ENCODE measurements at places on chromosomes 1 and 21.

GRCh38 chr1:22508991-22509390 is 54.3 kb upstream of the EPHA8 start:
- DNase-seq, result no peak

DNA sequence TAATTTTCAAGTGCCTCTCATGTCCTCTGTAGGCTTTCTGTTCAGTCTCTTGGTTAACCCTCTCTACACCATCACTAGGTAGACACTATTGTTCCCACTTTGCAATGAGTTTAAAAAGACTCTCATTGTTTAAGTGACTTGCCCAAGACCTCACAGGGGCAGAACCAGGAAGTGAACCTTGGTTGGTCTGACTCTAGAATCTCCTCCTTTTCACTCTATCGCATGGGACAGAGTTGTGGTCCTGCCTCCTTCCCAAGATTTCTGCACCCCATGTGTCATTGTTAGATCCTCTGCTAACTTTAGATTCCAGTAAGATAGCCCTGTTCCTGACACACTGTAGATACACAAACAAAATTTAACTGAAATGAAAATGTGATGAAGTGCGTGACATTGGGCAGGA is 481.7 kb upstream of the USP24 start:
- DNase-seq, result no peak

GRCh38 chr21:33657124-33657820 is 15.0 kb downstream of the ITSN1 start:
- peak; percentile 81 for DNase-seq

GRCh38 chr1:201329801-201330200 is 46.5 kb downstream of the PKP1 start:
- no peak for DNase-seq

GRCh38 chr1:200473698-200474371 is 64.0 kb upstream of the ZNF281 start:
- DNase-seq, result no peak

DNA sequence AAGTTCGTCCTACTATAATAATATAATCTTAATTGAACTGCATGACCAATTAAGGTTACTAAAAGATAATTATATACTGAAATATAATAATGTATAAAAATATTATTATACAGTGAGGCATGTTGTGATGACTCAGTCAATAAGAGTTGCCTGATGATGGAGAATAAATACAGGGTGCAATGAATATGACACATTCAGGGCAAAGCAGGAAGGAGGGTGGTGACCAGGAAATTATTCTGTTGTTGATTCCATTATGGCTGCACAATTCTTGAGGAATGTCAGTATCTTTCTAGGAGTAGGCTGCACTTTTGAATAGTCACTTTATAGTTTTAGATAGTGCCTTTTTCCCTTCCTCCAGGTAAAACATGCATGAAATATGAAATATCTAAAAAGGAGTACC is 46.4 kb upstream of the RGS21 start:
- no peak for DNase-seq

GRCh38 chr1:57336793-57337192 is 87.1 kb downstream of the DAB1 start:
- no peak for DNase-seq

DNA sequence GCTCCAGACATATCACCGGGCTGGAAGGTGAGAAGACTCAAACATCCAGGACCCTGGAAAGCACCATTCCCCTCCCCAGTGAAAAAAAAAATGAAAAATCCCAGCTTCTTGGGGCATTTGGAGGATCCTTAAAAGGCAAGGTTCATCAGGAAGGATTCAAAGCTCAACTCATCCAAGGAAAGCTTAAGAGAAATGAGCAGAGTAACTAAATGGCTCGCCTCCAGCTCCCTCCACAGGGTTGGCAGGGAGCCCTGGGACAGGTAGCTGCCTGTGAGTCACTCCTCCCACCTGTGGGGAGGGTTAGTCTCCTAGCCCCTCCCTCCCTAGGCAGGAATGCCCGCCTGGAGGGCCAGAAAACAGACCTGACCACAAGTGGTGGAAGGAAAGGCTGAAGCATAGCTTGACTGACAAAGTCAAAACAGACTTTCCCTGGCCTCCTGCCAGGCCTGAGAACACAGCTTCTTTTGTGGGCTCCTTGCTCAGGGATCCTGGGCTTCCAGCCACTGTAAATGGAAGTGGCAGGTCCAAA is 712 bp upstream of the LAMB3 start:
- peak; percentile 40 for DNase-seq

DNA sequence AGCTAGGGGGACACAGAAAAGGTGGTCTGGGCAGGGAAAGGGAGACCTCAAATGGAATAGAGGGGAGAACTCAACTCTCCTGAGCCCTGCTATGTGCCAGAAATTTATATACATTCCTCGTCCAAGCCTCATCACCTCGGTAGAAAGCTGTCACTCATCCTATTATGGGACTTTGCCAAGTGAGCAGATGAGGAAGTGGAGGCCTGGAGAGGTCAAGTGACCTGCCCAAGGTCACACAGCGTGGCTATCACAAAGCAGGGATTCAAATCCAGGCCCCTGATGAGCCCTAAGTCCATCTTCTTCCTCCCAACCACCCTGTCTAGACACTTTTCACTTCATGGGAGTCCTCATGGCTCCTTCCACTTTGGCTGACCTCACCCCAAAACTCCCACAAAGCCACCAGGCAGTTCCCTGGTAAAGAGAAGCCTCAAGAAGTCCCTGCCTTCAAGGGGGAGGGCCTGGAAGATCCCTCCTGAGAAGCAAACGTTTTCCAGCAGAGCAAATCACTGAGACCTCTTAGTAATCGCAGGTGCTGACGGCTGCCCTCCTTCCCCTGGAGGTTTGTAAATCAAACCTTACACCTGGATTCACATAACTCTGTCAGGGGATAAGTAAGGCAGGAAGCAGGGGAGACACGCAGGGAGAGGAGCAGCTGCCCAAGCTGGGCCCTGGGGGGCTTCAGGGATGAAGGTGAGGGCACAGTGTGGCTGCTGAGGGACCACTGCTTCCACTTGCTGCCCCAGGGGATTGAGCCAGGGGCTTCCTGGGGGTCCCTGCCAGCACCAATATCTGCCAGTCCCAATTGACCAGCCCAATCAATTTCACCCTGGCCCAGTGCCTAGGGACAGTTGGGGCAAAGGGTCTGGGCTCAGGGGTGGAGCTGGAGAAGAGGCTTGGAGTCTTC is 351.2 kb downstream of the MATN1 start:
- DNase-seq, result no peak

GRCh38 chr1:161885003-161885402 is 118.9 kb downstream of the ATF6 start:
- no peak for DNase-seq

GRCh38 chr1:203519053-203519840 is 25.3 kb downstream of the OPTC start:
- DNase-seq, result peak; percentile 18

GRCh38 chr1:232877365-232878028 is 72.3 kb downstream of the MAP10 start:
- no peak for DNase-seq

- no peak for DNase-seq
These were observed 469 bp upstream of the S100A16 start for GRCh38 chr1:153613406-153613805.

DNA sequence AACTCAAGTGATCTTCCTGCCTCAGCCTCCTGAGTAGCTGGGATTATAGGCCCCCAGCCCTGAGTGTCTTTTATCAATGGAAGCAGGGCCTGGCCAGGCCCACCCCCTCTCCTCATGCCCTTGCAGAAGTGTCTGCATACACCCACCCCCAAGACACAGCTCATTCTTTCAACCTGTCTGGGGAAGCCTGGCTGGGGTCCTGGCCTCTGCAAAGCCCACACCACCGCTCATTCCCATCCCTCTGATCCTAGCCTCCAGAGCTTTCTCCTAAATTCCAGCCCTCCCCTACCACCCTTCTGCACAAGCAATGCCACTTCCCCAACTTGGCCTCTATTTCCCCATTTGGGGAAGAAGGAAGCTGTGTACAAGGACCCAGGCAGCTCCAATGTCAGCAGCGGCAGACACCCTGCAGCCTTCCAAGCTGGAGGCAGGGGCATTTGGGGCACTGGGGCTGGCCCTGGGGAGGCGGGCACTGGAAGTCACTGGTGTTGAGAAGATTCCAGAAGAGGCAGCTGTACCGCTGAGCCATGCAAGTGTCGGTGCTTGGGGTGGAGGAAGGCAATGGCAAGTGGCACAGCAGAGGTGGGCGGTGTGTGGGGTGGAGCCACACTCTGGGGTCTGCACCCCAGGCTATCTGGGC is 33.7 kb upstream of the ARF1 start:
- DNase-seq, result no peak

DNA sequence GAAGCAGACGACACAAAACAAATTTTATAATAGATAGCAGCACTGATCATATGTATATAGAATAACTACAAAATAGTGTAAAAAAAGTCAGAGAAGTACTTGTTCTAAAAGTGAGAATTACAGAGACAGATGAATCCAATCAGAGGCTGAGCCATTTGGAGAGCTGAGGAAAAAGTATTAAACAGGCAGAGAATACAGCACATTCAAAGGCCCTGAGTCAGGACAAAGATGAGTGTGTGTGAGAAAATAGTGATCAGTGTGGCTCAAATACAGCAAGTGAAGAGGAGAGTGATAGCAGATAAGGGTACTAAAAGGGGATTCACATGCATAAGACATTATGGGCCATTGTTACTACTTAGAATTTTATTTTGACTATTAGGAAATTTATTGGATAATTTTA is 430.6 kb upstream of the BRINP3 start:
- no peak for DNase-seq

DNA sequence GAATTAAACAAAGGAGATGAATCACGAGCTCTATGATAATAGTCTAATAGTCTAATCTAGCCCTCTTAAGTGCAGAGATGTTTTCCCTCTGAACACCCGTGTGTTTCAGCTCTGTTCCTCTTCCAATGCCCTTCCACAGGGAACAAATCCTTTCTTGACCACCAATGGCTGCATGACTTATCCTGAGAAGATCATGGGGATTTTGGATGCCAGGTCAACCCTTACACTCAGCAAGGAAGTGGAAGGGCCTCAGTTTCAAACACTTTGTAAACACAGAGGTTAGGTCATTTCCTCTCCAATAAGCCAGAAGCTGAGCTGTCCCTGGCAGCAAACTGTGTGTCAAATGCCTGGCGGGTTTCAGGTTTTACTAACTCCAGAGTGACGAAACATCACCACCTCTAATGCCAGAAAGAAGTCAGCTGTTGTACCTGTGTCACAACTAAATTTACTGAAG is 200.0 kb downstream of the GABPA start:
- no peak for DNase-seq

DNA sequence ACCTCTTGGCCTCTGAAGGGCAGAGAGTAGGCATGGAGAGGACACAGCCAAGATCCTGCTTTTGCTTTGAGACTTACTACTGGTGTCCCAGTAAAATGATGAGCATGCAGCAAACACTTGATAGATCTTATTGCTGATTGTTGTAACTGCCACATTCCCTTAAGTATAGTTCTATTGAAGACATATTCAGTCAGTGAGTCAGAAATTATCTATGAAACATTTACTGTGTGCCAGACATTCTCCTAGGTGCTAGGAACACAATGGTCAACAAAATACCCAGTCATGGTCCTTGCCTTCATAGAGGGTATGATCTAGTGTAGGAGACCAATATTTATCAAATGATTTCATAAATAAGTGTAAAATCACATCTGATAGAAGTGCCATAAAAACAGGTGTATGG is 13.6 kb downstream of the STYXL2 start:
- no peak for DNase-seq

- no peak for DNase-seq
These were observed 1.8 kb upstream of the FOXO6 start for GRCh38 chr1:41359211-41360073.

- no peak for DNase-seq
These were observed 33.9 kb upstream of the PIGC start for GRCh38 chr1:172477741-172478140.

DNA sequence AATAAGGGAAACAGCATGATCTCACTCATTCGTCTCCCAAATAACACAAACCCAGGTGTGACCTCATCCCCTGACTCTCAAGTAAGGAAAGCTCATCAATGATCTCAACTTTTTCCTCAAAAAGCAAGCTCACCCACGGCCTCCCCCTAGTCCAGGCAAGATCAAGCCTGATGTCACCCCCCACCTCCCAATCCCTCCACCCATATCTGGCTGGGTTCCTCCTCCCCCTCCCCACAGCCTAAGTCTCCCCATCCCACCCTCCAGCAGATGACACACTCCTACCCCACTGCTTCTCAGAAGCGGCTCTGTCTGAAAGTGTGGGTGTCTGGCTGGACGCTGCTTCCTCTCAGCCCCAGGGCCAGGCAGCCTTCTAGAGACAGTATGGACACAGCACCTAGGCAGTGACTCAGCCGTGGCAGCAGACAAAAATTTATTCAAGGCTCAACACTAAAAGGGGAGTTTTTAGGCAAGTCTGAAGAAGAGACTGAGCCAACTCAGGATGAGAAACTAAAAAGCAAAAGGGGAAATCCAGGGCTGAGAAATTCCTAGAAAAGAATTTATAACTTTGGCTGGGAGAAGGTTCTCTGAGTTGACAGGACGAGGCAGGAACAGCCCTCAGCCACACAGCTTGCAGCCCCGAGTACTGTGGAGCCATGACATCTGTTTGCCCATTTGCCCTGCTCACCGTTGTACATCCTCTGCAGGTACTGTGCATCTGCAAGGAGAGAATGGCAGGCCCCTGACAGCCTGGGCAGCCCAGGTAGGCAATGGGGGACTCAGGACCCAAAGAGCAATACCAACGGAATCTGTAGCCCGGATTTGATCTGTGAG is 81.6 kb upstream of the LRRC8D start:
- peak; percentile 17 for DNase-seq

DNA sequence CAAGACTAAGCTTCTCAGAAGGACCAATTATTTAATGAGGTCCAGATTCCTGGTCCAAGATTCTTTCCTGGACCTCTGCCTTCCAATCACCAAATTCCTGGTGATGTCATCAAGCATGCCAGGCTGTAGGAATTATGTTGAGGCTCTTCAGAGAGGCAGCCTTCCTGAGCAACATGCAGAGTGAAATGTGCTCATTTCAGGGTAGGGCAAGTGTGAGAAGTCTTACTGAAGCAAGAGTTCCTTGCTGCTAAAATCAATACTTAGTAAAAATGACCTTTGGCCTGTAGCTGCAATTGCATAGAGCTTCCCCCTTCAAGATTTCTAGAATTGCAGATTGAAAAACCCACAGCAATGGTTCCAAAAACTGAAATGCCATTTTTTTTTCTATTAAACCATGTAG is 31.7 kb upstream of the BCAR3 start:
- no peak for DNase-seq

DNA sequence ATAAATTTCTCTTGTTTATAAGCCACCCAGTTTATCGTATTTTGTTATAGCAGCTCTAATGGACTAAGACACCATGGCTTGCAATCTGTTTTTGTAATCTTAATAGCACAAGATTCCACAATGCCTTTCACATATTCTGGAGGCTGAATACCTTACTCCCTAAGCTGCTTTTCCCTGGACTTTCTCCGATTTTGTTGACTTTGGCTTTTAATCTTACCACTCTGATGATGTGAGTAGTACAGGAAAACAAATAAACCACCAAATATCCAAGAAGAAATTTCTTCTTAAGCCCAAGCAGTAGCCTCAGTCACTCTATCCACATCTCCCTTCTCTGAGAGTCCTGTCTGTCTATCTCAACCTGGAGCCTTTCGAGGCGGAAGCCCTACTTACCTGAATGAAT is 838.6 kb downstream of the LTN1 start:
- no peak for DNase-seq

All from OCI-M1 (cell line).